ENCODE measurements at places on chromosomes 12 and 14.
A peak's percentile ranks its signal among the peaks of the same experiment; 100 is the strongest.

DNA sequence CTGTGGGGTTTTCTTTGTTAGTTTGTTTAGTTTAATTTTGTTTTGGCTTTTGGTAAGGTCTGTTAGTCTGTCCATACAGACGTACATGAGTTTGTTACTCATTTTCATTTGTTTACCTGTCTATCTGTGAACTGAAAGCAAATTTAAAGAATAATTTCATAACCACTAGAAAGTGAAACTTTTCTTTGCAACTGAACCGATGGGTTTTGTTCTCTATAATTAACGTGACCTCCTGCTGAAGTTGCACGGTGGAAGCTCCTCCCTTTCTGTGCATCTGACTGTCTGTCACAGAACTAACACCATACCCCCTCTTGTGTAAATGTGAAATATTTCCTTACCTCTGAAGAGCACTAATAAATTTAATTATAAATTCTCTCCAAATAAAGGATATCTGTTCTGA, 595.5 kb downstream of the GALC start:
- DNase-seq = no peak

GRCh38 chr14:59482541-59483331, 1.5 kb downstream of the L3HYPDH start:
- DNase-seq = peak; percentile 30

DNA sequence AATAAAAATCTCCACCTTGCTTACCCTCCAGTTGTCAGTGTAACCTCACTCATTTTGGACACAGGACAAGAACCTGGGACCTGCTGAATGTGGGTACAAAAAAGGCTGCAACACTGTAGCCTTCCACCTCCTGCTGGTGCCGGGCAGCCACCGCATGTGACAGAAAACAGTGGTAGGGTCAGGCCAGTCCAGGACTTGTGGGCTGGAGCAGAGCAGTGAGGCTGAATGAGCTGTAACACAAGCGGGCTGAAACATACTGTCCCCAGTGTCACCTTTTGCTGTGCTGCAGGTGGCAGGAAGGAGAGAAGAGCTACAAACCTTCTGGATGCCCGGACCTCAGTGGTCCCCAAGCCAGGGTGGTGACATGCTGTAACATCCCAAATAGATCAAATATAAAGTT, 465.4 kb upstream of the FOXG1 start:
- no peak for DNase-seq

DNA sequence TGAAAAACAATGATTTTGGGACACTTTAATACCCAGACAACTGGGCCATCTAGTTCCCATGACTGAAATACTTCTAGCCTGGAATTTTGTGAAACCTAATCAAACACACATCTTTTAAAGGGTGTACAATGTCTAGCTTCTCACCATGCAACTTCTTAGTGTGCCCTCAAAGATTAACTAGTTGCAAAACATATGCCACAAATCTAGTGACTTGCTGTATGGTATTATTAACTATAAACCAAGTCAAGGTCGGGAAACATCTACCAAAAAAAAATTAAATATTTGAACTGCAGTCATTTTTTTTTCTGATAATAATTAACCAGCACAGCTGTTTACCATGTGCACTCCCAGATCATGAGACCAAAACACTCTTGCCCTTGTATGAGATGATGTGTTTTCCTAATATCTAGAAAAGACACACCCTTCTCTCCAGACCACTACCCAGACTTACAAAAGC, 171.8 kb upstream of the FOXN3 start:
- no peak for DNase-seq

DNA sequence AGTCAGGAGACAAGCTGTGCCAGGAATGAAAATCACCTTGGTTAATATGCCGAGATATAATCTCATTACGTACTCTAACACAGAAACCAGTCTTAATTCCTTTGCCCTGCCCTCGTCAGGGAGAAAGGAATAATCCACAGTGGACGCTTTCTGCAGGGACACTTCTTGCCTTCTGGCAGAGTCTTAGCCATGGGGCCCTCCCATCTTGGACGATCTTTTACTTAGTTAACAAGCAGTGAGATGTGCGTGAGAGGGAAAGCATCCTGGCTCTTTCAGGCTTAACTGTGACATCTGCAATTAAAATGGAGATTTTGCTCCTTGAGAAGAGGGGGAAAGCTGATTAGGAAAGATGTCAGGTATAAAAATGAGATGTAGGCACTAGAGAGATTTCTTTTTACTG, 246.4 kb downstream of the TMEM132C start:
- DNase-seq = no peak

DNA sequence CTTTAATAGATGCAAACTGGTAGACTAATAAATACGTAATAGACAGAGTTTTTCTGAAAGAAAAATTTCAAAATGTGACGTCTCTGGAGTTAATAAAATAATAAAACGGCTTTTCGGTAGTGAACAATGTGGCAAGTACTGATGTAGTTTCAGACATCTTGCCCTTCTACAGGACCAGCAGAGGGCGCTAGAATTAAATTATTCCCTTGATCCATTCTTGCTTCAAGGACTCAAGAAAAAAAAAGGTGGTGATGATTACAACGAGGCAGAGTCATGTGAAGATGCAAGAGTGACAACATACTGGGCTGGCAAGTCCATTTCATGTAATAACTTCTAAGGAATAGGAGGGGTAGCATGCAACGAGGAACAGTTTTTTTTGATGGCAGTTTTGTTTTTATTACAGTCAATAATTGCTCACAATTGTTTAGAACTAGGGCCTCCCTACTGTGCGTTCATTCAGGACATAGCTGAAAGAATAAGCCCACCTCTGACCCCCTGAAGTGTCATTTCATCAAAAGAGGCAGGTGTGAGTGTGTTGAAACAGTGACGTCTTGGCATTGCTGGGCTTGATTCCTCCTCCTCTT, 101.0 kb upstream of the GZMB start:
- DNase-seq = peak; percentile 77

GRCh38 chr12:121357331-121357730, 5.1 kb upstream of the ANAPC5 start:
- DNase-seq = no peak

GRCh38 chr14:99931308-99931707, 133.9 kb upstream of the EVL start:
- DNase-seq = no peak

DNA sequence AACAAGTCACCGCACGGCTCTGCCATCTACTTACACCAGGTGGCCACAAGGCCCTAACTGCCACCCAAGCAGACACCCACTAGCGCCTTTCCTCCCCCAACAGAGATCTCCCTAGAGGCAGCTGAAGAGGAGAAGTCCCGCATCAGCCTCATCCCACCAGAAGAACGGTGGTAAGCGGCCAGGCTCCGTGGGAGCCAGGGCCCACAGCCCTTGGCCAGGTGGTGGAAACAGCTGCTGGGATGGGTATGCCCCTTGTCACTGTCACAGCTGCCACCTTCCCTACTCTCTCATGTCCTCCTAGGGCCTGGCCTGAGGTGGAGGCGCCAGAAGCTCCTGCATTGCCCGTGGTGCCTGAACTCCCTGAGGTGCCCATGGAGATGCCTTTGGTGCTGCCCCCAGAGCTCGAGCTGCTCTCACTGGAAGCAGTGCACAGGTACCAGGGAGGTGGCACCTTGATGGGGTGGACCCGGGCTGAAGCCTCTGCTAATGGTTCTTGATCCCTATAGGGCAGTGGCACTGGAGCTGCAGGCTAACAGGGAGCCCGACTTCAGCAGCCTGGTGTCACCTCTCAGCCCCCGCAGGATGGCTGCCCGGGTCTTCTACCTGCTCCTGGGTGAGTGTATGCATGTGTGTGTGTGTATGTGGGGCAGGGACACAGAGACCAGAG, 7.5 kb downstream of the REC8 start:
- DNase-seq = no peak

DNA sequence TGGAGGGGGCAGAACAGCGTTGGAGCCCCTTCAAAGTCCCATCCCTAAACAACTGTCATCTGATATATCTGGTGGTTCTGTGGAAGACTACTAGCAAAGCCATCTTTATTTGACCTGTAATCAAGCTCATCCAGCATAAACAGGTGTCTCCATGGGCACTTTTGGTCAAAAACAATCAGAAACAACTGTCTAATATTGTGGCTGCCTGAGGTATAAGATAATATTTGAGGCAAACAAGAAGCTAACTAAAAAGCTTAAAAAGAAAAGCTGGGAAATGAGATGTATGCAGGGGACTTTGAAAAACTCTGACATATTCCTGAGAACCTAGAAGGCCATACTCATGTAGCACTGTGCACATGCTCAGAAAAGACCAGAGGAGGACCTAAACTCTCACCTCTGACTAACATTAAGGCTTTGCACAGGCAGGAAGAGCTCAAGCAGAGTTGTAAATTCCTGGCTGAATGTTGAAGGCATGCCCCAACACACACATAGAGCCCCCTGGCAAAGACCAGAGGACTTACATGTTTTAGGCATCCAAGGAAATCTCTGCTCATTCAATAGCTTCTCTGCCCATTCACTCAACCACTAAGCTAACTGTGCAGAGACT, 27.2 kb upstream of the AP4S1 start:
- no peak for DNase-seq

DNA sequence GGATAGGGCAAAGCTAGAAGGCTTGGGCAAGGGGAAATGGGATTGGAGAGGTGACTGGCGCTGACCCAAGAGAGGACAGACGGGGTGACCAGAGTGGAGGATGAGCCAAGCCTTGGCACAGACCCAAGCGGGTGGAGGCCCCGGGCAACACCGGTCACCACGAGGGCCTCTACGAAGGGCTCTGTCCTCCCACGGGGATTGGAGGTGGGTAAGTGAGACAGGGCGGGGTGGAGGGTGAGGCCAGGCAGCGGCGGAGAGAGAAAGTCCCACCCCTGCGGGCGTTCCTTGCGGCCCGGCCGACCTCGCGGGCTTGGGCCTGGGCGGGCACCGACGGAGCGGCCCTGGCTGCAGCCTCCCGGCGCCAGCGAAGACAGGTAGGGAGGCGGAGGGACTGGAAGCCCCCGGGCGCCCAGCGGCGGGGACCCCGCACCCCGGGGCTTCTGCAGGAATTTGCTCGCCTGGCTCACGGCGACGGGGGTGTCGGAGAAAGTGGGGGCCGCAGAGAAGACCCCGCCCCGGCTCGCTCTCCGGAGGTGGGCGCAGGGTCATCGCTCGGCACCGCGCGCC, at the start of gene PAPLN:
Gene PAPLN, plus strand, starts transcription at position 288 of the 567 bp plus-strand sequence. CDS start 2,273 bp downstream, outside the sequence.
- no peak for DNase-seq

DNA sequence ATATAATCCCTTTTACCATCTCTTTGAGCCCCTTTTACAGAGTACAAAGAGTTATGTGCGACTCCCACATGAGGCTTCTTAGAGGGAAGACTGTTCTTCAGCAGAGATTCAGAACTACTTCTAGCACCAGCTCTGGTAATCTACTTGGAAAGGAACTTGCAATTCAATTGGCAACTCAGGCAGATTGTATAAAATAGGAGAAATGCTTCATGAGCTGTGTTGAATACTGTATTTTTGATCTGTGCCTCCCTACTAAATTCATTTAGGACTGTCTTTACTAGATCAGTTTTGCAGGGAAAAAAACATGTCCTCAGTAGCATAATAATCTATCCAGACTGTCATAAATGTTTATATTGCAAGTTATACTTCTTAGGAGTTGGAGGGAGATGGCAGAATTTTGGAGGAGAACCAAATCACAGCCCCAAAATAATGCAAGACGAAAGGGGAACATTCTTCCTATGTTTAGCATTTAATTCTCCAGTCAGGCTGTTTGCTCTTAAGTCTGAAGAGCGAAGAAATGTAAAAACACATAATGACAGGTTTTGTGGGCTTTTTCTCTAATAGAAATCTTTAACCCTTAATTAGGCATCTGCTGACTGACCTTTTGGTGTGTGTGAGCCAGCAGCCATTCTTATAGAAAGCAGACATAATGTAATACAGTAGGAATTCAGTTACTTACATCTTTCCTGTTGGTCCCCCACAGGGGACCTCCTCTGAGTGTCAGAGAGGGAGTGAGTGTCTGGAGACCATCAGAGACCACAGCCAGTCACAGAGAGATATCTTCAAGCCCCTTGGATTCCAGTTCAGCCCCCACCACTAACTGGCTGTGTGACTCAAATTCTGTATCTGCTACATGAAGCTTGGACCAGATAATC, 3.9 kb downstream of the ANO4 start:
- peak; percentile 54 for DNase-seq

DNA sequence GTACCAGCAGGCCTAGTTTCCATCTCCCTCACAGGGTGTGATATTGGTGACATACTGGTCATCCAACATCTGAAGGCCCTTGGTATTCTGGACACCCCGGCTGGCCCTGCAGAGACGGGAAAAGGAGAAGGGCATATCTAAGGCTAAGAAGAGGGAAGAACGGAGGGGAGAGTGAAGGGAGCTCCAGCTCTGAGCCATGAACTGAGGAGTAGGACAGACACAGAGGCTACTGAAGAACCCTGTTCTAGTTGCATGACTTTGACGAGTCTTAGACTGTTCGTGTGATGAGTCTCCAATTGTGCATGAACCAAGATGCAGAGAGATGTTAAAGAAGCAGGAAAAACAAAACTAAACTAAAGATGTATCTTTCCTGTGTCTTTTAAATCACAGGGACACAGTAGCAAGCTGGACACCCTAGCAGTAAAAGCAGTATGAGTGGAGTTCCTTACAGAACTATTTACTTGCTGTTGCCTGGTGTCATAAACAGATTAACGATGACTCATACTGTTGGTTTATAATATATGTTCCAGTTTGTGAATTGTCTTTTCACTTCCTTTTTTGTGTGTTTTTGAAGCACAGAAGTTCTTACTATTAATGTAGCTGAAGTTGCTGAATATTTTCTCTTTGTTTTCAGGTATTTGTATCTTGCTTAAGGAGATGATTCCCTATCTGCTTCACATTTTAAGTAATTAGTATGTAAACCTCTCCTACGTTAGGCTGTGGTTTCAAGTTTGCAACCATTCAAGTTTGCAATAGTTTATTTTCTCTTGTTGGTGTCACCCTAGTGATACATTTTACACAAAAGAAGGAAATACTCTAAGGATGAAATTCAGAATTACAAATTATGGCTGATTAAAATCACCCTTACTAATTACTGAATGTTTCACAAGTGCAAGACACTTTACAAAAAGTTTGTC, 15.7 kb downstream of the FAR2 start:
- DNase-seq = no peak

GRCh38 chr12:14928931-14929330, 9.4 kb downstream of the ERP27 start:
- no peak for DNase-seq

All from globus pallidus (tissue), 1 donor.